Midbrain (tissue), 1 donor: ENCODE measurements at places on chromosomes 2 and 18.

GRCh38 chr2:149156971-149157740 is 118.7 kb downstream of the LYPD6B start:
- DNase-seq: no peak

- DNase-seq: no peak
Measured at GRCh38 chr2:187422282-187422681, 25.8 kb downstream of the CALCRL start.

DNA sequence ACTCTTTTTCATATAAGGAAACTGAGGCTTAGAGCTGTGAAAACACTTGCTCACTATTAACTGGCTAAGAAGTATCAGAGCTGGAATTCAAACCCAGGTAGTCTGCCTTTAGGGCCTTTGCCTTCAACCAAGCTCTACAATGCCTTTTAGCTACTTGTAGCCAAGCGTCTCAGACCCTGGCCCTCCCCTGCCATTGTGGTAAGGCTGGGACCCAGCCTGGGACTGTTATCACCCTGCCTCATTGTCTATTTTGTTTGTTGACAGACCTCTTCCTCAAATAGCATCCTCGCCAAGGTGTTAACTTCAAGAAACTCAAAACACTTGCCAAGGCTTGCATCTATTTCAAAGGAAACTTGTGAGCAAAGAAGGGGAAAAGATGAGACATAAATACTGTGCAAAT is 76.7 kb upstream of the CD28 start:
- DNase-seq: no peak

DNA sequence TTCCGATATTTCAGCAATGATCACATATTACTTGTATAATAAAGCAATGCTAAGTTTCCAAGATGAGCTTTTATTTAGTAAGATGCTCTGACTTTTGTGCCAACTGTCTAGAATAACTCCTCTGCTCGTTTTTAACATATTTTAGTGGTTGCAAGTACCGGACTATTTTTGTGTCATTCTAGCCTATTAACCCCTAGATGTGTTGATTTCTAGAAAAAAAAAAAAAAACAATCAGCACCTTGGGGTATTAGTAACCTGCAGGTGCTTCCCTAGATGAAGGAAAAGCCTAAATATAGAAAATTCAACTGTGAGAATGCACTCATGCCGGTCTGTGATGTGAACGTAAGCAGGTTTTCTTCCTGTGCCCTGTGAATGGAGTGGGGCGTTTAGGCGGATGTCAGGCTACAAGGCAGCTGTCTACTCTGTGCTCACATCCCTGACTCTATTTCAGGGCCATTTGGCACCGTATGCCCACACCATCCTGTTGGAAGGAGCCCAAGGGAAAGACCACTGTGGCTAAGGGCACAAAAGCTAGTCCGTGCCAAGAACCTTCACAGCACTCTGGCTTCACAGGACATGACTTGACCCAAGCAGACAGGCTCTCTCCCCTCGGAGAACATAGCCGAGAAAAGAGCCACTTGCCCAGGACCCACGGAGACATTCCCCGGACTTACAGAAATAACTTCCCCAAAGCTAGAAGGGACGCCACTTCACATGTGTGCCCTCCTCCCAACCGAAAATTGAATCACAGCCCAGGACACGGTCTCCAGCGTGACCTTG is 60.9 kb upstream of the AGAP1 start:
- DNase-seq: peak; percentile 24

DNA sequence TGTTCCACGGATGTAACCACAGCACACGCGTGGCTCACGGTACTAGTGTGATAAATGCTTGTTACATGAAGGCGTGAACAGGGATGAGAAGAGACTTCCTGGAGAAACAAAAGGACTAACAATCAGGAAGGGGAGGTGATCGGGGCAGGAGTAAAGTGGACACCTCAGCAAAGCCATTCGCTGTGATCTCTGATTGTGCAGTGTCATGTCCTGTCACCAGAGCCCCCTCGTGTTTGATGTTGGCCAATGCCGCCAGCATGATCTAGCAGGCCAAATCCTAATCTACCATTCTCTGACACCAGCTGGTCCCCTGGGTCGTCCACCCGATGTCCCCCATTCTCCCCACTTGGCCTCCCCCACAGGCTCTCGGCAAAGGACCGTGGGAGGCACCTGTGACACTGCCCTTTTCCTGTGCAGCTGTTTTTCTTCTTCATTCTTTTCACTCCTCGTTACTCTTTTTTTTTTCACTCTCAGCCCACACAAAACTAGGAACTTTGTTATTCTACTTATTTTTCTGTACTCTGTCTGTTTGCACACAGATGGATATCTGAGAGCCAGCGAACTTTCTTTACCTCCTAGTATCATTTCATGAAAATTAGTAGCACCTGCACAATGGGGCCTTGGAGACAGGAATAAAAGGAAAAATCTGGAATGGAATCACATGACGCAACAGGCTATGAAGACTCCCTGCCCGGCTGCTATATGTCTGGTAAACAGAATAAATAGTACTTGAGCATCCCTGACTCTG is 146.8 kb downstream of the TGIF1 start:
- peak; percentile 58 for DNase-seq

DNA sequence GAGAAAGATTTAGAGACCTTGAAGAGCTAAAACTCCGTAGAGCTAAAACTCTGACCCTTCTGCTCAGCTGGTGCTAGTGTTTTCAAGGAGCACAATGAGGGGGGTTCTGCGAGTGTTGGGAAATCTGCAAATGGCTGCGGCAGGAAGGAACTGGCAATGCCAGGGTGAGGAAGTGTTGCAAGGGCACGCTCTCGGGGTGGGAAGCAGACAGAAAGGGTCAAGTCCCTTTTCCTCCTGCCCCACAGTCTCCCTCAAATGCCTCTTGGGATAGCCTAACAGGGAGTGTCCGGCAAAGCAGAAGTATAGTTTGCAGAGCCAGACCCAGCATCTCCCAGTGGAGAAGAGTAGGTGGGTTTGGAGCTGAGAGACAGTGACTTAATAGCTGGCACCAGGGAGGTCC is 60.5 kb downstream of the NCAPH start:
- DNase-seq: no peak

- DNase-seq: peak; percentile 25
Measured at GRCh38 chr2:138373993-138374408, 127.6 kb upstream of the SPOPL start.

DNA sequence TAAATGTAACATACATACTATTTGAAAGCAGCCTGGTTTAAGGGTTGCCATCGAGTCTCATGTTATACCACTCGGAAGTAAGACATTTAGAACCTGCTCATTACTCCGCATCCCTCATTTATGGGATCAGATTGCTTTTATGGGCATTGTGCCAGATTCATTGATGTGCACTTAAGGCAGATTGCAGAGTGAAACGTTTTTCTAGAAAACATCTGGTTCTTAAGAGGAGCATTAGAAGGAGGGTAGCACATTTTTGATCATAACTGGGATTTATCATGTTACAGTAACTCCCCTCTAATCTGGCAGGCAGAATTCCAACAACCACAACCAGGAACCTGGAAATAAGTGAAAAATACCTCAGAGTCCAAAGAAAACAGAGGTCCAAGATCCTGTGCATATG is 74.2 kb upstream of the GALNT3 start:
- no peak for DNase-seq

DNA sequence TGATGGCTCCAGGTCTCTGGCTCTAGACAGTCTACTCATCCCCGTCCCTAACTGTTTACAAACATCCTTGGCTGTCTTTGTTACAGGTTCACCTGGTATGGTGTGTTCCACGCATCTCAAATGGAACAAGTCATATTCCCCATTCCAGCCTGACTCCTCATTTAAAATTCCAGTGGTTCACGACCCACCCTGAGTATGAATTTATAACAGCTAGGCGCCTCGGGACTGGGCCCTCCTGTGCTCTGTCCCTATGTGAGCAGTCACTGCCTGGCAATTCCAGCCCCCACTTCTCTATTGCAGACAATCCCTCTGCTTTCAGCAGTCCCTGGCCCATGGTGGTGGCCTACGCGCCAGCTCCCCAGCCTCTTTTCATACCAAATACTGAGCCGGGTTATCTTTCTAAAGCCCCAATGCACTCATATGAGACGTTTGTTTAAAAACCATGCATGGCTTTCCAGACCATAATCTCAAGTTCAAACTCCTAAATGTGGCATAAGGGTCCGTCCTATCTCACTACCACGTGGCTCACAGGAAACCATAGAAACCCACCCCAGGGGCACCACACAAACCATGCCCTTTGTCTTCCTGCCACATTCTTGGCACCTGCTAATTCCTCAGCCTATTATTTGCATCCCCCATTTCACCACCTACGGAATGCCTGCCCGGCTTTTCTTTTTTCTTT is 1.6 kb downstream of the SERPINB8 start:
- peak; percentile 7 for DNase-seq

GRCh38 chr18:22694954-22695353 is 238.2 kb upstream of the RBBP8 start:
- no peak for DNase-seq

DNA sequence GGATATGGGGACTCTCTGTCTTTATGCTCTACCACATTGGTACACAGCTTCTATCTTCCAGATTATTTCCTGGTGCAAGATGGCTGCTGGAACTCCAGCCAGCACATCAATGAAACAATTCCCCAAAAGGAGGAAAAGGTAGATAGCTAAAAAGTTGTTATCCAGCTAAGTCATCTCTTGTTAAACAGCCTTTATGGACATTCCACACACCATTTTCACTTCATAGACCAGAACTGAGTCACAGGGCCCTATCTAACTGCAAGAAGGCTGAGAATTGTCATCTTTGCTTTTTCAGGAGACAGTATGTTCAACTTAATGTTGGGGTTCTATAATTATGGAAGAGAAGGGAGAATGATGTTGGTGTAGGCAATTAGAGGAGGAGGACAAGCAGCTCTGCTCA is 133.3 kb upstream of the NOSTRIN start:
- no peak for DNase-seq

DNA sequence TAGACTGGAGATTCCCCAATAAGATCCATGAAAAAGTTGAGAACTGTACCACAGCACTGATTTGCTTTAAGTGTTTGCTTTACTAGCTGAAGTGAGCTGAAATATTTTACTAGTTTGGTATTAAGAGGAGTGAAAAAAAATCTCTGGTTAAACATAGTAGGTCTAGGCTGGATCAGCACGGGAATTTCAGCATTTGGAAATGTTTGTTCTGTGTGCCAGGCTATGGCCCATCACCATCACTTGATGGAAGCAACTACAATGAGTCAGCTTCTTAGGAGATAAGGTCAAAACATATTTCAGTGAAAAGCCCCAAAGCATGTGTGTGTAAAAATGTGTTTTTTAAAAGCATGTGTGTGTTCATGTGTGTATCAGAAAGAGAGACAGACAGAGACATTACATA is 131.4 kb upstream of the DNMT3A start:
- DNase-seq: no peak

- no peak for DNase-seq
Measured at GRCh38 chr2:174340400-174341292, 5.9 kb downstream of the SP9 start.

DNA sequence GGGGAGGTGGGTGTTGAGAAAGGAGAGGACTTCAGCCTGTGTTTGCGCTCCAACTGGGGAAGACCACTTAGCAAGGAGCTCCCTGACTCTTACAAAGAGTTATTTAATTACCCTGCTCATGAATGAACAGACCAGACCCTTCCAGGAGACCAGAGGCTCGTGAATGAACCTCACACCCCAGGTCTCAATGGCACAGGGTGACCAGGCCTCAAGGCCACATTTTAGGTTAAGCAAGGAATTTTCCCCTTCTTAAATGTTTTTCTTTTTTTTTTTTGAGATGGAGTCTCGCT is 25.3 kb downstream of the SMAD7 start:
- no peak for DNase-seq

DNA sequence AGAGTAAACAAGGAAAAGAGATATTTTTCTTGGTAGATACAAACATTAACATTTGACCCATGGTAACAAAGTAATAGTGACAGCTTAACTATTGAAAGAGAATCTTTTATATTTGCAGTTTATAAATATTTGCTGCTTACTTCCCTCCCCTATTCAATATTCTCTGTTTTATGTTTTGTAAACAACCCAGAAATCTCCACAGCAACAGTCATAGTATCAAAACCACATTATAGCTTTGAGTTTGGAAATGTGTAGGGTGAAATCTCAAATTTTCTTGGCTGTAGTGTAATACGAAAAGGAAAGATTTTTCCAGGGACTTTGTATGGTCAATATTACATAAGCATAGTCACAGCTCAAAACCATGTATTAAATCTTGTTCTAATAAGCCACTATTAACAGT is 511.2 kb downstream of the METTL4 start:
- no peak for DNase-seq

GRCh38 chr2:220334871-220335590 is 707.6 kb downstream of the SLC4A3 start:
- no peak for DNase-seq

GRCh38 chr2:138503087-138503442 is 1.5 kb downstream of the SPOPL start:
- DNase-seq: no peak

GRCh38 chr2:105788670-105789290 is 44.1 kb downstream of the NCK2 start:
- DNase-seq: no peak

- no peak for DNase-seq
Measured at GRCh38 chr2:74286725-74287124, 56.5 kb downstream of the SLC4A5 start.

DNA sequence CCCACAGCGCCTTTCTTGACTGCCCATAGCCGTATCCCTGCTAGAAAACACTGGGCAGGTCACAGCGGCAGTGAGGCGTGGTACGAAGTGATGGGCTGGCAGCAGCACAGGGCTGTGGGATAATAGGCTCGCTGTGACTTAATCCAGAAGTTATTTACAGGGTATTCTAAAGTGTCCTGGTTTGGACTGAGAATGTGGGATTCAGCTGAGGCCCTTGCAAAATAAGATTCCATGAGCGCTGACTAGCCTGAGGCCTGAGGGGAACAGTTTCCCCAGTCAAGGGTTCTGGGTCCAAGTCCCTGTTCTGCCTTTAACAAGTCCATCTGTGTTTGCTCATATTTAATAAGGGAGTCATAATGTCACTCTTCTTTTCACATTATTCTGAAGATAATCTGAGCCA is 34.6 kb downstream of the SETBP1 start:
- DNase-seq: no peak

- DNase-seq: no peak
Measured at GRCh38 chr2:2926858-2927175, 450.8 kb downstream of the EIPR1 start.

GRCh38 chr2:70920367-70920715 is 15.4 kb upstream of the ATP6V1B1 start:
- DNase-seq: no peak

GRCh38 chr2:25276569-25277465 is 64.9 kb downstream of the DNMT3A start:
- DNase-seq: peak; percentile 47

DNA sequence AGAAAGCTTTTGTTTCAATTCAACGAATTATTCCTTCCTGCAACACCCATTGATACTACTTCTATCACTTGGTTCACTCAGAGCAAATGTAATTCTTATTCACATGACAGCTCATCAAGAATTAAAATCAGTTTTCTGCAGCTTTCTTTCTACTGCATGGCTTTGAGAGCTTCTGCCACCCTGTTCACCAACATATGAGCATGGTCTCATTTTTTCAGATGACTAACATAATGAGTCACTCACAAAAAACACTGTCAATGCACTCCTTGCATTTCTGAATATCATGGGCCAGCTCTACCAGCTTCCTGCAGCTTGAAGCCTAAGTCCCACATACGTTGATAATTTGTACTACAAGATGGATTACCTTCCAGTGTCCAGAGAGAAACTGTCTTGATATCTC is 342.9 kb downstream of the LRATD1 start:
- DNase-seq: no peak

GRCh38 chr2:150812664-150813367 is 325.3 kb upstream of the RND3 start:
- DNase-seq: no peak

- DNase-seq: no peak
Measured at GRCh38 chr18:980586-980985, 75.9 kb downstream of the ADCYAP1 start.
